T-helper 17 cell (primary cell): ENCODE measurements at places on chromosomes 12 and 14.

DNA sequence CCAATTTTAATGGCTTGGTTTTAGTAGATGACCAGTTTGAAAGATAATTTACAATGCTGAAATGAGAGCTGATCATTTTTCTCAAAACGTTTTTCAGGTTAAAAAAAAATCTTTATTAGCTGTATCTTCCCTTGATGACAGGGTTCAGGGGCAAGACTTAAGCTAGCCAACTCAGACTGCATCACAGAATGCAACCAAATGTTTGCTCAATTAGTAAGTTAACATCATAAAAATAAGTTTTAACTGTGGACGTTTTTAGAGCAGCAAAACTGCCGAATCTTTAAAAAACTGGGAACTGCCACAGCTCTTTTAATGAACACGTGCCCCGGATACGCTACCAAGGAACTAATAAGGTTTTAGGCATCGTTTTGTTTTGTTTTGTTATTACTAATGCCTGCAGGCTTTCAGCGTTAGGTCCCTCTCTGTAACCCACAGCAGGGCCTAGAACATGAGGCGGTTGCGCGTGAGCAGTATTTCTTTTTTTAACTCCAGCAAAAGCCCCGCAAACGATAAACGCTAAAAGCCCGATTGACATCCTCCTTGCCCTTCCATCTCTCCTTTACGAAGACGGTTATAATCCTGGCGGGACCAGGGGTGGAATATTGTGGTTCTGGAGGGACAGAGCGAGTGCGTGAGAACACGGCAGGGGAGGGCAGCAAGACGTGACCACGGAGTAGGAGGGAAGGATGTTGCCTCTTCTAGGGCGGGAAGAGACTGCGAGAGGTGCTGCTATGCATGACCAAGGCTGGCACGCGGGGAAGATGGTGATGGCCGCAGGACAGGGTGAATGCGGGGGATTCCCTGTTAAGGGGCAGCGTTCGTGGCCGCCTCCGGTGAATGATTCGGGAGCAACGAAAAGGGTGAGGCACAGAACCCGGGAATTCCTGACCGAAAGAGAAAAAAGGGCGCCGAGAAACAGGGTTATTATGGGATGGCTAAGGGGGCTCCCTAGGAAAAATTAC is 652 bp downstream of the SUPT16H start:
- H3K27ac ChIP-seq, result peak overlapping the region; percentile 99
- peaks cover 7% of the 10 kb centered on the region for H3K36me3 ChIP-seq
- peaks cover 30% of the 10 kb centered on the region for H3K4me1 ChIP-seq
- DNase-seq, result peak; percentile 20
- no peaks in the 10 kb centered on the region for H3K27me3 ChIP-seq
- peak overlapping the region; percentile 99 for H3K4me3 ChIP-seq

- H3K27me3 ChIP-seq, result no peaks in the 10 kb centered on the region
- DNase-seq, result peak; percentile 59
- H3K27ac ChIP-seq, result peak overlapping the region; percentile 98
- peak overlapping the region; percentile 57 for H3K4me3 ChIP-seq
- no peaks in the 10 kb centered on the region for H3K36me3 ChIP-seq
Observed at GRCh38 chr12:31874961-31875608, 84.1 kb upstream of the RESF1 start.

DNA sequence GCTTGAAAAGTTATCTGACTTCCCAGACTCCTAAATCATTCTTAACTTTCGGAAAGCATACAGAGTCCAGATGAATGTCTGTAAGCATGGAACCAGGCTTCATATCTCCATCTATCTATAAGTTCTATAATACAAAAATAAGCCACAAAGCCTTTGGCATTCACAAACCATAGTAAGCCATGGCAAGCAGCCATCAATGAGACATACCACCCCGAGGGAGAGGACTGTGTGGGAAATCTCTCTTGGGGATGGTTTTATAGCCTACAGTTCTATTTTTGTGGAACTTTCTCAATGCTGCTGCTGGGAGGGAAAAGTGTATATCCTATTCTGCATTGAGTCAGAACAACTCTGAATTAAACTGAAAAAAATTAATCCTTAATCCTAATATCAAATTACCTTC is 20.4 kb downstream of the EGLN3 start:
- H3K36me3 ChIP-seq, result peaks cover 2% of the 10 kb centered on the region
- no peak overlapping the region for H3K4me3 ChIP-seq
- no peak overlapping the region for H3K27ac ChIP-seq

DNA sequence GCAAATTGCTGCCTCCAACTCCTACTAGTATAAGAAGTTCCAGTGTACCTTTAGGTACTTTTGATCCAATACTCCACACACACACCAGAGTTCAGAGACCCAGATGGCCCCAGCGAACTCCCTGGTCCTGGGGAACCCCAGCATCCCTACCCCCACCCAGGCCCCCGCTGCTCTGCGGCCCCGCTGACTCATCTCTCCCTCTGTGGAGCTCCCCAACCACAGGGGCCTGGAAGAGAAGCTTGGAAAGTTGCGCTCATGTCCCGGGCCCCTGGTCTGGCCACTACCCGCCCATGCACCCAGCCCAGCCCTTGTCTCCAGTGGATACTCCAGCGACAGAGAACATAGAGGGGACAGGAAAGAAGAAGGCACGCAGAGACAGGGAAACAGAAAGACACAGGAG is 4.2 kb upstream of the SP7 start:
- peaks cover 9% of the 10 kb centered on the region for H3K36me3 ChIP-seq
- no peak for DNase-seq
- H3K27me3 ChIP-seq, result peaks cover 44% of the 10 kb centered on the region
- peaks cover 37% of the 10 kb centered on the region for H3K4me1 ChIP-seq
- no peak overlapping the region for H3K27ac ChIP-seq

GRCh38 chr14:70788898-70789297 is 20.4 kb downstream of the MAP3K9 start:
- H3K27ac ChIP-seq, result no peak overlapping the region
- H3K36me3 ChIP-seq, result peaks cover 6% of the 10 kb centered on the region
- H3K4me1 ChIP-seq, result peaks cover 10% of the 10 kb centered on the region
- H3K4me3 ChIP-seq, result no peak overlapping the region

- no peak overlapping the region for H3K4me3 ChIP-seq
- no peak for DNase-seq
- H3K36me3 ChIP-seq, result no peaks in the 10 kb centered on the region
- H3K27me3 ChIP-seq, result no peaks in the 10 kb centered on the region
Observed at GRCh38 chr12:41407232-41407799, 219.2 kb downstream of the PDZRN4 start.

- H3K4me1 ChIP-seq, result peaks cover 42% of the 10 kb centered on the region
- peak overlapping the region; percentile 94 for H3K4me3 ChIP-seq
- H3K36me3 ChIP-seq, result peaks cover 4% of the 10 kb centered on the region
- peak overlapping the region; percentile 96 for H3K27ac ChIP-seq
Observed at GRCh38 chr12:64452559-64453329, 824 bp downstream of the TBK1 start.

DNA sequence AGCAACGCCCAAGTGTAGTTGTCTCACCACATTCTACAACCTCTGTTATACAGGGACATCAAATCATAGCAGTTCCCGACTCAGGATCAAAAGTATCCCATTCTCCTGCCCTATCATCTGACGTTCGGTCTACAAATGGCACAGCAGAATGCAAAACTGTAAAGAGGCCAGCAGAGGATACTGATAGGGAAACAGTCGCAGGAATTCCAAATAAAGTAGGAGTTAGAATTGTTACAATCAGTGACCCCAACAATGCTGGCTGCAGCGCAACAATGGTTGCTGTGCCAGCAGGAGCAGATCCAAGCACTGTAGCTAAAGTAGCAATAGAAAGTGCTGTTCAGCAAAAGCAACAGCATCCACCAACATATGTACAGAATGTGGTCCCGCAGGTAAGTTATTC is 123.0 kb downstream of the ARID2 start:
- H3K36me3 ChIP-seq, result peaks cover 21% of the 10 kb centered on the region
- H3K4me1 ChIP-seq, result peaks cover 7% of the 10 kb centered on the region
- no peak overlapping the region for H3K27ac ChIP-seq
- no peaks in the 10 kb centered on the region for H3K27me3 ChIP-seq
- DNase-seq, result no peak

GRCh38 chr12:102907918-102908317 is 9.1 kb downstream of the PAH start:
- H3K36me3 ChIP-seq, result no peaks in the 10 kb centered on the region
- no peaks in the 10 kb centered on the region for H3K4me1 ChIP-seq
- no peak for DNase-seq
- H3K27ac ChIP-seq, result no peak overlapping the region
- peaks cover 4% of the 10 kb centered on the region for H3K27me3 ChIP-seq

DNA sequence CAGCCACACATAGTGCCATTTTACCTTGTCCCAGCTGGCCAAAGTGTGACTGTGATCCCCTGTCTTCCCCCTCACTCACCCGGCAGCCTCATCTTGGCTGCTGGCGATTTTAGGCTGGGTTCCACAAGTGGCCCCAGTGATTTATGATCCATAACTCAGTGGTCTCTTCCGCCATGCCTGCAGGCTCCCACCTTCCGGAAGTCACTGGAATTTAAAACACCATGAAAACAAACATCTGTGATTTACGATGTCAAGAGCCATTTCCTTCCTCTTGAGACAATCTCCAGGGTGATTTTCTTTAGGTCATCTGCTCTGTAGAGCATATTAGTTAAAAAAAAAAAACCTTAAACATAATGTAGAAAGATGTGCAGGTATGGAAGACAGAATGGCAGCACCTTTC is 282.3 kb downstream of the CACNA1C start:
- H3K4me3 ChIP-seq, result no peak overlapping the region
- peaks cover 51% of the 10 kb centered on the region for H3K27me3 ChIP-seq
- no peaks in the 10 kb centered on the region for H3K4me1 ChIP-seq
- no peak overlapping the region for H3K27ac ChIP-seq
- H3K36me3 ChIP-seq, result no peaks in the 10 kb centered on the region

DNA sequence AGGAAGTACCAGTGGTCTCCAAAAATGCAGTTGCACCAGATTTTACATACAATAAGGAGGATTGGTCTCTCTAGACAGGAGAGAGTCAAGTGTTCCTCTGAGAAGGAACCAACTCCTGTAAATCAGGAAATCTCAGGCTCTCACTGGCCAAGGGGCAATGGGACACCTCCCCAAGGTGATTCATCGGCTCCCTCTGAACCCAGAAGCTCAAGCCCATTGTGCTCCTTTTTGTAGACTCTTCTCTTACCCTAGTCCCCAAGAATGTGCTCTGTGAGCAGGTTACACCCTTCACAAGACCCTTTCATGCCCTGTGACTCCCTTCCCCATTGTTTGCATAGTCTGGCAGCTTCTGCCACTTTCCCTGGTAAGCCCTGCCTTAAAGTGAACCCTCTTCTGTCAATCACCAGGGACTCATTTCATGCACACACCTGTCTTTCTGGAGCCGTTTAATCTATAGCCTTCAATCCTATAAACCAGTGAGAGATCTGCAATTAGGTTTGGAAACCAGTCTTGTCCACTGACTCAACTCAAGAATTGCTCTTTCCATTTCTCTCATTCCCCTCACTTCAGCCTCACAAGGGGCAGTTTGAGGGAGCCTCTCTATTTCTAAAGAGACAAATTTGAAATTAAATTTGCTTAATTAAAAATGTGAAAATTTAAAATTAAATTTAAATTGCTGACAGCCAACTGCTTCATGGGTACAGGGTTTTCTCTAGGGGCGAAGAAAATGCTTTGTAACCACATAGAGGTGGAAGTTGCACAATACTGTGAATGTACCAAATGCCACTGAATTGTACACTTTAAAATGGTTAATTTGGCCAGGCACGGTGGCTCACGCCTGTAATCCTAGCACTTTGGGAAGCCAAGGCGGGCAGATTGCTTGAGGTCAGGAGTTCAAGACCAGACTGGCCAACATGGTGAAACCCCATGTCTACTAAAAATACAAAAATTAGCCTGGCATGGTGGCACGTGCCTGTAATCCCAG is 38.3 kb upstream of the LTA4H start:
- H3K27ac ChIP-seq, result no peak overlapping the region
- no peak overlapping the region for H3K4me3 ChIP-seq
- peaks cover 17% of the 10 kb centered on the region for H3K4me1 ChIP-seq
- no peak for DNase-seq

DNA sequence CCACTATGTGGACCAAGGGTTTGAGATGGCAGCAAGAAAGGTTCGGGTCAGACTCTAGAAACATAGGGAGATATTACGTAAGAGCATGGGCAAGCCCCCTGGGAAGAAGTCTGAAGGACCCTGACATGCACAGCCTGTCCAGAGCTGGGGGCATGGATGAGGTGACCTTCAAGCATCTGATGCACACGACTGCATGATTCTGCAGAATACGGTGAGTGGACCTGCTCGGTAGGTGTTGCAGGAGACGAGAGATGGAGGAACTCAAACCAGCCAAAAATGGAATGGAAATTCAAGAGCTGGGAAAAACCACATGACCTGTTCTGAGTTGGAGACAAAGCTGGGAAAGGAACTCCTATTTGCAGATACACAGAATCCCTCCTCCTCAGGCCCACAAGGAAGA is 43.6 kb downstream of the ANO2 start:
- H3K27ac ChIP-seq, result no peak overlapping the region
- DNase-seq, result no peak
- peaks cover 50% of the 10 kb centered on the region for H3K27me3 ChIP-seq
- H3K4me3 ChIP-seq, result no peak overlapping the region

DNA sequence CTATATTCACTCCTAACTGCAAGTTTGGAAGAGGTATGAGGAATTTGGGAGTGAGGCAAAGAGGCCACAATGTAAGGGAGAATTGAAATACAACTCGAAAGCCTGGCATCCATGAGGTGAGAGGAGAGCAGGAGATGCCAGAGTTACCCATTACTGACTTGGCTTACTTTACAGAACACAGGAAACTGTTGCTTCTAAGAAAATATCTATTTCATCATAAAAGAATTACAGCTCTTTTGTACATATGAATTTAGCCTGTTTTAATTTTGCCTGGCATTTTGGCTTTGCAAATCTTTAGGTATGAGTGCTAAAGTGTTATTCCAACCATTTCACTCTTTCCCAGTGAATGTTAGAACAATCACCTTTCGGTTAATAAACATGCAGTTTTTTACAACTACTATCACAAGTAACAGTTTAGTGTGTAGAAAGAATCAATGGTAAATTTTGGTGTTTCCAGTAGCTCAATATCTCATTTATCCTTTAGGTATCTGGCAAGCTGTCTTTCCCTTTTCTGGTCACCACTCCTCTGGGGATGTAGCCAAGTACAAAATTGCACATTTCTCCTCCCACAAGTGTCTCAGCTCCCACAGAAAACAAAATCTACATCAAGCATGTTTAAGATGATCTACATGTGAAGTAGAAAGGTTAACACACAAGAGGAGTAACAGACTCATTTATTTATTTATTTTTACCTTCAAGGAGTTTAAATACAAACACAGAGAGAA is 196.6 kb upstream of the DCN start:
- peaks cover 52% of the 10 kb centered on the region for H3K27me3 ChIP-seq
- H3K4me1 ChIP-seq, result peaks cover 7% of the 10 kb centered on the region
- no peak overlapping the region for H3K4me3 ChIP-seq
- H3K27ac ChIP-seq, result peak overlapping the region; percentile 43

- H3K4me3 ChIP-seq, result no peak overlapping the region
- H3K4me1 ChIP-seq, result peaks cover 2% of the 10 kb centered on the region
- H3K27ac ChIP-seq, result no peak overlapping the region
- peaks cover 6% of the 10 kb centered on the region for H3K36me3 ChIP-seq
- no peak for DNase-seq
Observed at GRCh38 chr14:32224737-32225377, 21.8 kb upstream of the RNU6-8 start.

- peaks cover 35% of the 10 kb centered on the region for H3K27me3 ChIP-seq
- DNase-seq, result no peak
- peaks cover 2% of the 10 kb centered on the region for H3K36me3 ChIP-seq
Observed at GRCh38 chr14:94665121-94665520, 52.9 kb downstream of the SERPINA3 start.

- no peaks in the 10 kb centered on the region for H3K36me3 ChIP-seq
- H3K27me3 ChIP-seq, result peaks cover 54% of the 10 kb centered on the region
- DNase-seq, result no peak
- no peak overlapping the region for H3K4me3 ChIP-seq
- H3K4me1 ChIP-seq, result no peaks in the 10 kb centered on the region
Observed at GRCh38 chr12:3363608-3364007, 127.4 kb upstream of the PRMT8 start.

GRCh38 chr12:117857632-117858612 is 110.9 kb downstream of the KSR2 start:
- peaks cover 22% of the 10 kb centered on the region for H3K27me3 ChIP-seq
- no peaks in the 10 kb centered on the region for H3K36me3 ChIP-seq
- no peak overlapping the region for H3K27ac ChIP-seq
- no peak for DNase-seq
- H3K4me1 ChIP-seq, result no peaks in the 10 kb centered on the region
